ENCODE measurements at places on chromosomes 3 and 15. TPM values are rescaled to one million over a fixed set of nuclear protein-coding genes. Genes with fewer than 3 reads are reported as not detected.

The IL17RE gene
- 0.36 TPM for total RNA-seq

The PATL2 gene
- 22.5 TPM for total RNA-seq

The SLC22A14 gene
- not detected for total RNA-seq

The ANKUB1 gene
- total RNA-seq = not detected

The B3GALNT1 gene
- total RNA-seq = 1.2 TPM

The SMCO1 gene
- total RNA-seq = not detected

The RTP3 gene
- total RNA-seq = not detected

The ARHGEF26 gene
- total RNA-seq = 0.09 TPM

The ACP3 gene
- total RNA-seq = not detected

The MYEF2 gene
- 37.5 TPM for total RNA-seq

The KLHL6 gene
- 31.7 TPM for total RNA-seq

The SLC15A2 gene
- 10.8 TPM for total RNA-seq

The ACAN gene
- not detected for total RNA-seq

The INSYN1 gene
- not detected for total RNA-seq

The SKOR1 gene
- 0.18 TPM for total RNA-seq

The HRG gene
- not detected for total RNA-seq

The ACTL6A gene
- 106 TPM for total RNA-seq

The PLA2G4E gene
- not detected for total RNA-seq

The PPP1R14D gene
- total RNA-seq = not detected

The ACAP2 gene
- 66.3 TPM for total RNA-seq

The CLDN1 gene
- 0.39 TPM for total RNA-seq

The TMEM207 gene
- total RNA-seq = not detected

The PLSCR2 gene
- total RNA-seq = 0.11 TPM

The BRPF1 gene
- total RNA-seq = 44.2 TPM

The CPNE9 gene
- 0.36 TPM for total RNA-seq

The IGDCC3 gene
- not detected for total RNA-seq

The FHIT gene
- total RNA-seq = 40.6 TPM

The NANOGP8 gene
- not detected for total RNA-seq

The PDCD10 gene
- total RNA-seq = 64.9 TPM

The HCN4 gene
- total RNA-seq = not detected

The HOMER2 gene
- total RNA-seq = 38.1 TPM

The GABRG3 gene
- total RNA-seq = not detected

The EFHB gene
- total RNA-seq = not detected

The SH2D7 gene
- 0.11 TPM for total RNA-seq

The ATP13A5 gene
- not detected for total RNA-seq

The LAMB2 gene
- not detected for total RNA-seq

The CYP1A2 gene
- not detected for total RNA-seq

The ANKRD34C gene
- not detected for total RNA-seq

The DZIP1L gene
- not detected for total RNA-seq

The CFAP100 gene
- not detected for total RNA-seq

The SPTSSB gene
- total RNA-seq = not detected

The PTPRG gene
- total RNA-seq = 0.84 TPM

The TGM5 gene
- total RNA-seq = 0.09 TPM

The CORO2B gene
- not detected for total RNA-seq

The GOLGA8G gene
- not detected for total RNA-seq

The PEX11A gene
- 0.75 TPM for total RNA-seq

The NR2F2 gene
- not detected for total RNA-seq

The GHSR gene
- total RNA-seq = not detected

The ADGRG7 gene
- not detected for total RNA-seq

The CHDH gene
- 12.1 TPM for total RNA-seq

The CSPG4 gene
- total RNA-seq = not detected

The SST gene
- not detected for total RNA-seq

The HIGD2B gene
- total RNA-seq = 0.16 TPM

The VPS13C gene
- total RNA-seq = 70.3 TPM
